Endothelial cell of umbilical vein (primary cell): ENCODE measurements at places on chromosomes 5 and 9. TPM values are rescaled to one million over a fixed set of nuclear protein-coding genes. Genes with fewer than 3 reads are reported as not detected.

DNA sequence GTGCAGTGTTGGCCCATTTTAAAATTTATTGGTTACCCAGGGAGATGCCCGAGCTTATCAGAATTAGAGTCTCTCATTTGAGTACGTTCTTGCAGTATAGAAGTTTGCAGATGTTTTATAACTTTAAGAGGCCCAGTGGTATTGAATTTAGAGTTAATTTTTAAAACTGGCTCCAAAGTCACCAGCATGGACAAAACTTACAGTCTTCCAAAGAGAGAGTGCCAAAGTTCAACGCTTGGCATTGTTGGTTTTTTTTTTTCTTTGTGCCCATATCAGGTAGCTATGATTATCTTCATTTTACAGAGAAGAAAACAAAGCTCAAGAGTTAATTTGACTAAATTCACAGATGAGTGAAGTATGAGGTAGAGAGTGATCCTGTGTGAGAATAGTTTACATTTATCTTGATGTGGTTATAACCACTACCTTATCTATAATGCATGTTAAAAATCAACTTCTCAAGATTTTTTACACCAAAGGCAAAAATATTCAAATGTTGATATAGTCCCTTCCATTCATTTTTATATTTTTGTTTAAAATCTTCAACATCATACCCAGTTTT lies 273.7 kb upstream of the DMRT1 start:
- H3K27me3 ChIP-seq = no peaks in the 10 kb centered on the region
- no peaks in the 10 kb centered on the region for H3K36me3 ChIP-seq
- H3K27ac ChIP-seq = no peak overlapping the region
- H3K4me3 ChIP-seq = no peak overlapping the region
- H3K4me1 ChIP-seq = no peaks in the 10 kb centered on the region

- peaks cover 10% of the 10 kb centered on the region for H3K4me1 ChIP-seq
- no peak overlapping the region for H3K4me3 ChIP-seq
- no peaks in the 10 kb centered on the region for H3K36me3 ChIP-seq
- no peak for DNase-seq
- no peaks in the 10 kb centered on the region for H3K27me3 ChIP-seq
These were observed 40.1 kb downstream of the ALG2 start for GRCh38 chr9:99181621-99182020.

DNA sequence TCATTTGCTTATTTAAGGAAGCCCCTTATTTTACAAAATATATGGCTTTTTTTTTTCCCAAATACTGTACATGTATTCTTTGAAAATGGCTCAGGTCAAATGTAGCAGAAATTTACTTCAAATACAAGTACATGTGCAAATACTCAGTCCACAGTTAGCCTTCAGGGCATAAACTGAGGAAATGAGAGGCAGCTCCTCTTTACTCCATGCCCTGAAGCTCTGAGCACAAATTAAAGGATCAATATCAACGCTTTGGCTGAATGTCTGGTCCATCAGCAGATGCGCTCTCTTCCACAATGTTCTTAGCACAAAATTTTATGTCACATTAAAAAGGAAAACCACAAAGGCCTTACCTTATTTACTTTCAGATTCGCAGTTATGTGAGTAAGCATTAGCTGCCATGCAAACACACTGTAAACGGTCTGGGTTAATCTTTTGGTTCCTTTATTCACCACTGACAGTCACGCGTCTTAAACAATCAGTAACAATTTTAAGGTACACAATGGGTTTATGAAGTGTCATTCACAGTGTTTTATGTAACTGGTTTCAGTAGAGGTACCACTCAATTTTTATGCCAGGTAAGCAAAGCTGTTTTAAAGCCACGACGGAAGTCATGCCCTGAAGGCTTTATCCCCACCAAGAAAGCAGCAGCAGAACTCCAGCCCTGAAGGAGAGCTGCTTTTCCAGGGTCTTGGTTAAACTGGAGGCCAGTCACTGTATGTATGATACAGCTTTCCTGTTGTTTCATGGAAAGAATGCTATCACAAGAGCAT lies 103.4 kb downstream of the OTULIN start:
- H3K27ac ChIP-seq = no peak overlapping the region
- no peaks in the 10 kb centered on the region for H3K27me3 ChIP-seq
- no peak for DNase-seq
- H3K36me3 ChIP-seq = no peaks in the 10 kb centered on the region
- H3K4me1 ChIP-seq = no peaks in the 10 kb centered on the region

GRCh38 chr5:14946815-14947620 lies 75.4 kb upstream of the ANKH start:
- no peaks in the 10 kb centered on the region for H3K4me1 ChIP-seq
- peak; percentile 30 for DNase-seq
- H3K27me3 ChIP-seq = peaks cover 10% of the 10 kb centered on the region
- H3K27ac ChIP-seq = no peak overlapping the region
- H3K36me3 ChIP-seq = no peaks in the 10 kb centered on the region
- H3K4me3 ChIP-seq = no peak overlapping the region

DNA sequence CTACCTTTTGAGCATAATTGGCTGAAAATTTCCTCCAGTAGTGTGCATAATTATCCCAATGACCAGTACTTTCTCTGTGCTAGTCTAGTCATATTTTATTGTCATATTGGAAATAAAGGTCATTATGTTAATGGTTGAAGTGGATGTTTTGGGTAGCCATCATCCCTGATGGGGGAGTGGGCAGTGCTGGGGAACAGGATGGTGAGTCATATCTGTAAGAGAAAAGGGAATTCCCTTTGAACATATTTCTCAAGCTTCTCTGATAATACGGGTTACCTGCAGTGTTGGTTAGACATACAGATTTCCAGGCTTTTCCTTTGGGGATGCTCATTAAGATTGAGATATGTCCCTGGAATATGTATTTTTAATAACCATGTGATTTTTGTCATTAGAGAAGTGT lies 33.3 kb upstream of the SPATA31D4 start:
- no peak for DNase-seq
- H3K27ac ChIP-seq = no peak overlapping the region
- H3K36me3 ChIP-seq = no peaks in the 10 kb centered on the region
- H3K4me3 ChIP-seq = no peak overlapping the region

- DNase-seq = peak; percentile 11
- no peaks in the 10 kb centered on the region for H3K4me1 ChIP-seq
- H3K36me3 ChIP-seq = no peaks in the 10 kb centered on the region
- no peaks in the 10 kb centered on the region for H3K27me3 ChIP-seq
- H3K4me3 ChIP-seq = no peak overlapping the region
These were observed 135.6 kb upstream of the PPP1R26 start for GRCh38 chr9:135343837-135344522.

- H3K27me3 ChIP-seq = no peaks in the 10 kb centered on the region
- peak; percentile 24 for DNase-seq
- no peaks in the 10 kb centered on the region for H3K36me3 ChIP-seq
- H3K27ac ChIP-seq = no peak overlapping the region
- H3K4me1 ChIP-seq = no peaks in the 10 kb centered on the region
These were observed 186.7 kb upstream of the TLX3 start for GRCh38 chr5:171122372-171122771.

DNA sequence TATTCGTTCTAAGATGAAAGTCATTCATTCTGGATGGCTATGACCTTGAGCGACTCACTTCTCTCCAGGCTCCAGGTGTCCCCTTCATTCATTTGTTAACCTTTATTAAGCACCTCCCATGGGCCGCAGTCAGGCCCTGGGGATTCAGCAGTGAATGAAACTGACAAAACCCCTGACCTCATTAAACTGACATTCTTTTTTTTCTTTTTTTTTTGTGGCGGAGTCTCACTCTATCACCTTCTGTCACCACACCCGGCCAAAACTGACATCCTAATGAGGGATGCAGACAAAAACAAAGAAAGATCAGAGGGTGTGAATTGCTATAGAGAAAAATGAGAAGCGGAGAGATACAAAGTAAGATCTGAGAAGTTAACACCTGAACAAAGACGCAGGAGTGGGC lies 16.5 kb upstream of the ODF2 start:
- DNase-seq = no peak
- H3K4me3 ChIP-seq = no peak overlapping the region
- peaks cover 2% of the 10 kb centered on the region for H3K36me3 ChIP-seq
- peaks cover 2% of the 10 kb centered on the region for H3K4me1 ChIP-seq
- no peak overlapping the region for H3K27ac ChIP-seq

- H3K36me3 ChIP-seq = peaks cover 22% of the 10 kb centered on the region
- no peak for DNase-seq
- no peaks in the 10 kb centered on the region for H3K27me3 ChIP-seq
- H3K4me3 ChIP-seq = no peak overlapping the region
- H3K27ac ChIP-seq = no peak overlapping the region
These were observed 40.0 kb downstream of the MARCHF6 start for GRCh38 chr5:10393491-10393890.

GRCh38 chr5:110341836-110342235 lies 384.6 kb downstream of the TMEM232 start:
- no peak overlapping the region for H3K4me3 ChIP-seq
- H3K36me3 ChIP-seq = no peaks in the 10 kb centered on the region
- H3K27ac ChIP-seq = no peak overlapping the region
- no peaks in the 10 kb centered on the region for H3K4me1 ChIP-seq
- no peaks in the 10 kb centered on the region for H3K27me3 ChIP-seq

DNA sequence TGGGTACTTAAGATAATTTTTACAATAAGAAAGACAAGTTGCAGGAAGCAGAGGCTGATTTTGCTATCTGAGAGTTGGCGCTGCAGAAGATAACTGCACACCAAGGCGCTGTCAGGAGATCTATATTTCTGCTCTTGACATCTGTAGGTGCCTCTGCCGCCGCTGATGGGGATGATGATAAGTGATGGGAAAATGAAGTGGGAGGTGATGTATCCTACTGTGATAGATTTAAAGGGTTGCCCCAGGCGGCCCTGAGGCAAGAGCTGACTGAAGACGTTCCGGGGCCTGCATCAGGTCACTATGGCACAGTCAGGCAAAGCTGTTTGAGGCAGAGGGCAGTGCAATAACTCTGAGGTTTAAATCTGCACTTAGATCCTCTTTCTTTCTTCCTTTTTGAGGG lies 78.1 kb downstream of the SNCAIP start:
- no peak overlapping the region for H3K4me3 ChIP-seq
- no peaks in the 10 kb centered on the region for H3K4me1 ChIP-seq
- no peak overlapping the region for H3K27ac ChIP-seq
- DNase-seq = no peak
- H3K27me3 ChIP-seq = no peaks in the 10 kb centered on the region

DNA sequence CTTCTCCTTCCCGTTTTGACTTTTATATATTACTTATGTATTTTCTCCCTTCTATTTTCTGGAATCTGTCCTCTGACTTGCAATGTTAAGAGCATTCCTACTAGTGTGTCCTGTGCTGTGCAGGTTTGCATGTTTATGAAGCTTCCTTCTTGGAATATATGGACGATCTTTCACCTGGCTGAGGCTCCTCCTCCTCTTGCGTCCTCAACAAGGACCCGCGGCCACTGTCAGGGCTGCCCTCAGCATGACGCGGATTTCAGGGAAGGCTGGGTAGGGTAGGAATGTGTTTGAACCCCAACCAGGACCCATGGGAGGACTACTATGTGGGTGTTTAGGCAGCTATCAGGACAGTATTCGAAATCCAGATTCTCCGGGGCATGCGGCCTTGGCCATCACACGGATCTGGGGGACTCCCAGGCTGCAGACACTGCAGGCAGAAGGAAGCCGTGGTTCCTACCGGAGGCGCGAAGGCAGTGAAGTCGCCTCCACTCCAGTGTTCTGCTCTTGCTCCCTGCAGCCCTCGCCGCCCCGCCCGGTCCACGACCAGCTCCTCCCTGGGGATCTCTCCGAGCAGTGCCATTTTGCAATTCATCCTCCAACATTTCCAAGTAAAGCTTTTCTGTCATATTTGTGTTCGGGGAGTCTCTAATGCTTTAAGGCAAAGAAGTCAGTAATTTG lies 37.0 kb upstream of the OSMR start:
- no peak overlapping the region for H3K4me3 ChIP-seq
- no peaks in the 10 kb centered on the region for H3K27me3 ChIP-seq
- H3K36me3 ChIP-seq = no peaks in the 10 kb centered on the region
- no peak for DNase-seq
- peaks cover 31% of the 10 kb centered on the region for H3K4me1 ChIP-seq
- no peak overlapping the region for H3K27ac ChIP-seq

GRCh38 chr5:73296772-73297171 lies 123.8 kb downstream of the TMEM174 start:
- H3K36me3 ChIP-seq = no peaks in the 10 kb centered on the region
- no peak overlapping the region for H3K27ac ChIP-seq

DNA sequence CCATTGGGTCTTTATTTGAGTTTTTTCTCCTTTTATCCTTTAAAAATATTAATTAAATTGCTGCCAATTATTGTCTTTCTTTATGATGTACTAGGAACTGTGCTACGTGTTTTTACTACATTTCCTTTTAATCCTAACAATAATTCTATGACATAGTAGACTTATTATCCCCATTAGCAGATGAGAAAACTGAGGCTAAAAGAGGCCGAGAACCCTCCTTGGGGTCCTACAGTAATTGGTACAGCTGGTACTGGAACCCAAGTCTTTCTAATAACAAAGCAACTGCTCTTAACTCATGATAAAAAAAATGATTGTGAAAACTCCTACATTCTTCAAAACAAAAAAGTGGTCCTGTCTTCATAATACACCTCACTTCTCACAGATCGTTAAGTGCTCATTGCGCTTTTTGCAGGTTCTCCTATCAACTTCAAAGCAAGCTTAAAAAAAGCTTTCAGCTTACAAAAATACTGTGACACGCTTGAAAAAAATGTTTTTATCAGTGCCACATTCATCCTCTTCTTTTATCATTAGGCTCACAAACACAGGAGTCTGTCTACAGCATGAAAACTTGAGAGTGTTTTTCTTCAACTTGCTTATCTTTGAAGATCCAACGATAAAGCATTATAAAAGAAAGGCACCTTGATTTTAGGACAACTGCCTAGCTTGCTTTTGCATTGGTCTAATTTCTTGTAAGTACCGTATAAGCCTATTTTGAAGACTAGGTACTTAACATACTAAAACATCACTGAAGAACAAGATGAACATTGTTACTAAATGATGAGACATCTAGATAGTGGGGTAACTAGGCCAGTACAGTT lies 32.4 kb downstream of the FYB1 start:
- no peak for DNase-seq
- H3K27ac ChIP-seq = no peak overlapping the region
- H3K36me3 ChIP-seq = no peaks in the 10 kb centered on the region
- H3K4me1 ChIP-seq = no peaks in the 10 kb centered on the region

DNA sequence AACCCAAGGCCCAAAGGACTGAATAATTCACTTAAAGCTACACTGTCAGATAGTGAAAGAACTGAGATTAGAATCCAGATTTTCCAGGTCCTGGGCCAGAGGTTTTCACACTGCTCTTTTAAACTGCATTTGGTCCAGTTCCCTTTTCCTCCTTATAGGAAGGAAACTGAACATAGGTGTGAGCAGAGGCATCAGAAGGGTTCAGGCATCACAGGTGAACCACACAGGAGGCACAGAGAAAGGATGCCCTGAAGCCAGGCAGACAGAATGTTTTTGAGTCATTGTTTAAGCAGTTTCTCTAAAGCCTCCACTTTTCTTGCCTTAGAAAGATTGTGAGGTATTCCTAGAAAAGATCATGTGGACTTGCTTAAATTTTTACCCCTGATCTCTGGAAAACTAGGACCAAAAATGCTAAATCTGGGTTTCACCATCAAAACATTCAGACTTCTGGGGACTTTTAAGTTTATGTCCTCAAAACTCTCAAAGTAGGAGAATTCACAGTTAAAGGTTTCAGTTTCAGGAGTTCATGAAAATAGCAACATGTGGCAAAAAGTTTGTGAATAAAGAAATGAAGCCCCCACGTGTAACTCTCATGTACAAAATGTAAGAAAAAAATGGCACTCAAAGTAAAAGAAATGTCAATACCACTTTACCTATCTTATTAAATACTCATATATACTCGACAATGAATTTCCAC lies 386.1 kb downstream of the NTRK2 start:
- no peak overlapping the region for H3K4me3 ChIP-seq
- no peak overlapping the region for H3K27ac ChIP-seq
- no peak for DNase-seq
- H3K36me3 ChIP-seq = no peaks in the 10 kb centered on the region
- H3K27me3 ChIP-seq = no peaks in the 10 kb centered on the region
- no peaks in the 10 kb centered on the region for H3K4me1 ChIP-seq

Gene SPATA31E1
- not detected in 2 replicates for total RNA-seq

Gene GPR107
- 38.9 and 41.5 TPM in 2 replicates for total RNA-seq

Gene IL5
- not detected in 2 replicates for total RNA-seq

Gene NEURL1B
- total RNA-seq = 0.90 and 1.6 TPM in 2 replicates

Gene ZNF454
- 0.55 TPM in 1 of 2 replicates, not detected in the other for total RNA-seq
